ENCODE measurements at places on chromosomes 7 and 10.

- no peak for DNase-seq
Observed at GRCh38 chr10:33706746-33707145, 372.3 kb upstream of the NRP1 start.

DNA sequence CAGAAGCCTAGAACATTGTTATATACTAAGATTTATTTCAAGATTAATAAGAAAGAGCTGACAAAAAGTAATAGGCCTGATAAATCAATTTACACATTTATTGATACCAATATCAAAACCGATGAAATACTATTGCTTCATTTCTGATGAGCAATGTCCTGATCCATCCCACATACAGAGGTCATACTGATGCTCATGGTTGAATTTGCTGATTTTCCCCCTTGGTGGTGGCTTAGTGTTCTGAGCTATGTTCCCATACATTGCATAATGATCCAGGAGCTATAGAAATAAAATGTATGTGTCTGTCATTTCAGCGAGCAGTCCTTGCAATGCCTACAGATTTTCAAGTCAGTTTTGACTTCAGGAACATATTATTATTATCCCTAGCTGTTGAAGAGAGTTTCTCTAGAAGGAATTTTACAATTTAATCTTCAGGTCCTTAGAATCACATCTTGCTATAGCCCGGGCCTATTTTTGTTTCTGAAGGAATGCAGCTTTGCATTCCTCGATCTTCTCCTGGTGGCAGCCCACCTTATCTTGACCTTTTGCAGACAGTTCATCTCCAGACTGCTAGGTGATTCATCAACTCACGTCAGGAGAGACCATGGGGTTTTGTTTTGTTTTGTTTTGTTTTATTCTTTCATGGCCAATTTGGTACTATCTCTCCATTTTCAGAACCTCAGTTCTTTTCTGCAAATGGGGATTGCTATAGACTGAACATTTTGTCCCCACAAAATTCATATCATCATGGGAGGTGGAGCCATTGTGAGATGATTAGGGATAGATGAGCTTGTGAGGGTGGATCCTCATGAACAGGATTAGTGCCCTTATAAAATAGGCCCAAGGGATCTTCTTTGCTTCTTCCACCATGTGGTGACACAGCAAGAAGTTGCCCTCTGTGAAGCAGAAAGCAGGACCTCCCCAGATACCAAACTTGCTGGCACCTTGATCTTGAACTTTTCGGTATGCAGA, 465.6 kb upstream of the IGFBP3 start:
- no peak for DNase-seq

GRCh38 chr10:22259280-22259679, 41.5 kb upstream of the EBLN1 start:
- peak; percentile 40 for DNase-seq

- no peak for DNase-seq
Observed at GRCh38 chr7:140694592-140694991, 1.9 kb upstream of the NDUFB2 start.

DNA sequence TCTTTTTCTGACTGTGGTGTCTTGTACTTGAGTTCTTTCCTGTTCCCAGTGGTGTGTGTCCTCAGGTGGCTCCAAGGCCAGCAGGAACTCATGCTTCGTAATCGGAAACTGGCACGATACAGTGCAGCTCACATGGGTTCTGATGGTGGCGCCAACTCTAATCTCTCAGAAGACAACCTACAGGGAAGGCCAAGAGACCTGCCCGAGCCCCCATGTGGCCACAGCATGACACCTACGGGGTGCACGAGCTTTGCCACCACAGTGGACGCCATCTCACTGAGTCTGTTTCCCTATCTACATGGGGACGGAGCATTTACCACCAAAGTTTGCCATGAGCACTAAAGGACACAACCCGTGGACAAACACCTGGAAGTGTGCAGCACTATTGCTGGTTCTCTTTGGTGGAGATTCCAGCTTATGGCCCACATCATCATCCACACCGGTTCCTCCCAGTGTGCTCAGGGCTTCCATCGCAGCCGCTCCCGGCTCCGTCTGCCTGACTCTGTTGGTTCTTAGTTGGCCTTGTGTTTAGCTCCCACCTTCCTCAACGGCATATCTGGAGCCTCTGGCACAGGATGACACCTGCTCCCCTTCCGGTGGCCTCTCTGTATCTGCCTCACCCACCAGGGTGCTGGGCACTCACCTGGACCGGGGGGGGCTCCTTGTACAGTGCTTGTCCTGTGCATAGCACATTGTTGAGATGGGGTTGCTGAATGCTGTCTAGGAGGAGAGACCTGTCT, 586.6 kb upstream of the MKI67 start:
- DNase-seq: no peak

GRCh38 chr10:43892062-43892770, 243.5 kb upstream of the ZNF32 start:
- DNase-seq: no peak

DNA sequence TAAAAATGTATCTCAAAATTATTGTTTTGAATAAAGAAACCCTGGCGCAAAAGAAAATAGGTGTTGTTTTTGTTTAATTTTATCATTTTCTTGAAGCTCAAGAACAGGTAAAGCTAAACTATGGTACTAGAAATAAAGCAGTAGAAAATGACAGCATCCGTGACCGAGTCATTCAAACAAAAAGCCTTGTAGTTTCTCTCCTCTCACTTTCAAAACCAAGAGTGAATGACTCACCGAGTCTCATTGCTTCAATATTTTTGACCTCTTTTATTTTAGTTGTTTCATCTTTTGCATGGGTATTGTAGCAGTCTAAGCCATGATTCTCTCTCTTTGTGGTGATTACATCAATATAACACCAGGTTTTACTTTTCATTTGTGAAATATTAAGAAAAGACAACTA, 396.5 kb downstream of the POM121L12 start:
- no peak for DNase-seq

DNA sequence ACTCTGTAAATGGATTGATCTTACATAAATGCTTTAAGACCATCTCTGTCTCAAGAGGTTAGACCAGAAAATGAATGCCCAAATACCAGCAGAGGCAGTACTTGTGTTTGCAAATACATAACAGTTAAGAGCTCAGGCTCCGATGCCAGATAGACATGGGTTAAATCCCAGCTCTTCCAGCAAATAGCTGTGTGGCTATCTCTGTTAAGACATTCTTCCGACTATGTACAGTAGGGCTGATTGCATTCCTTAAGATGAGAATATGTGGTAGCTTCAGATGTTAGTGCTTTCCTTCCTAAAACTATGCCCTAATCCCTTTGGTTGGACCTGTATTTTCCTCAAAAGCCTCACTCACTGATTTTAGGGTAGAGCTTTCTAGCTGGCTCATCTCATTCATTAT, 2.2 kb downstream of the IDE start:
- DNase-seq: no peak

DNA sequence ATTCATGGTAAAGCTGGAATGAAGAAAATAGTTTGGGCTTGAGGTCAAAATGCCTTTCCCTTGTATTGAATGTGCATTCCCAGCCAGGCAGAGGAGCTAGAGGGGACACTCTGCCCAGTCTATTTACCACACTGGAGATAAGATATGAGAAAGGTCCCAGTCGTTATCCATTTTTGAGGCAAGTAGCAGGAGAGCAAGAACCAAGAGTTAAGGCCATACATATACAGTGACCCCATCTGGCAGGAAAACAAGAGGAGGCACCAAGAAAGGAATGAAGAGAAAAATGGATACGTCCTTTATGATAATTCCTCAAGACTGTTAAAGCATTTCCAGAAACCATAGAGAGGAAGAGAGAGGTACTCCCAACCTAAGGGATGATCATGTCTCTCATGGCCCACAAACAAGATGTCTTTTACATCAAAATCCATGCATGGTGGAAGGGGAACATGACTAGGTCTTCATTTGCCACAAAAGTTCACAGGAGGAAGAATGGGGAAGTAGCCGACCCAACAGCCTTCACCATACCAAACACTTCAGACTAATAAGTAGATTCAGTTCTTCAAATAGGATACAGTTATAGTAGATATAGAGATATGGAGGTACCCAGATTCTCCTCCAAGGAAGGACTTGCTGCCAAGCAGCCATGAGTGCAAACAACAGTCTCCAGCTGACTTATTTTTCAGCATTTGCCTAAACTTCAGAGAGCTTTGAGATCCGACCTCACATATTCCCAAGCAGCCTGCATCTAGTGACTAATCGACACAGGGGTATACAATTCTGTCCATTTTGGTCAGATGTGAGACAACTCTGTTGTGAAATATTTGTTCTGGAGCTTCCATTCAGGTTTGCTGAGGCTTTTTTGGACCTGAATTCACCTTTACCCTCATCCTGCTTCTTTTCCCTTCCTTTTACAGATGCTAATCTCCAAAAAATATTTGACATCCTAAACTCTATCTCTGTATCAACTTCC, 61.1 kb upstream of the CCDC71L start:
- DNase-seq: no peak

DNA sequence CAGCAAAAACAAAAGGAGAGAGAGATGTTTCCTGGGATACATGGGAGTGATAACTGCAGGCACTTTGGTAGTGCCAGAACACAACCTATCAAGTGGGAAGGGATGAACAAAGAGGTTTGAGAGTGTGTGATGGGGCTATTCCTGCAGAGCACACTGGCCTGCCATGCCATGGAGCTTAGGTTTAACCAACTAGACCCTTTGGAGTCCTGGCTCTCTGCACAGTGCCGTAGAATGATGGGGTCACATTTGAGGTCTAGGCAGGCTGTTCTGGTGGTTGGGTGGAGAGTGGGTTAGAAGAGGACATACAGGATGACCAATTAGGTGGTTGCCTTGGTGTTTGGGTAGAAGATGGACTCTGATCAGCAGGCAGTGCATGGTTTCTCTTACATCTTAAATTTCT, 101.9 kb upstream of the HABP2 start:
- no peak for DNase-seq

- DNase-seq: no peak
Observed at GRCh38 chr10:53619671-53620070, 847.1 kb upstream of the MBL2 start.

GRCh38 chr7:64651203-64651602, 14.7 kb upstream of the ZNF107 start:
- no peak for DNase-seq

DNA sequence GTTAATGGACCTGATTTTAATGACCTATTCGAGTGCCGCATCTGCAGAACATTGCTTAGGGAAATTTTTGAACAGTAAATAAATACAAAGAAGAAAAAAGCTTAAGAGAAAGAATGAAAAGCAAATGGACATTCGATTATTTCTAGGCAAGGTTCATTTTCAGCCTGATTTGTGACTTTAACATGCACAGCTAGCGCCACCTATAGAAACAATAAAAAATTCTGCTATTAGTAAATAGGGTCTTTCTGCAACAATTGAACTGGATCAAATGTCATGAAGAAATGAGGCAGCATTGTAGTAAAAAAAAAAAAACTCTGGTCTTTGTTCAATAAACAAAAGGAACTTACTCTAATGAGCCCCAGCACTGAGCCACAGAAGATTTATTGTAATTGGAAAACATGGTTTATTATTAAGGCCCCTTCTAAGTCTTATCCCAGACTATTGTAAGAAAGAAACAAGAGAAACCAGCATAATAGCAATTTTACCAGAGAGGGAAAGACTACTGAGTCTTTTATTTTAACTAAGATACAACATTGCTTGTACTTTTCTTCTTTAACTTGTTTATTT, 41.4 kb upstream of the GHITM start:
- DNase-seq: no peak

- DNase-seq: no peak
Observed at GRCh38 chr10:49620286-49620810, 6.5 kb downstream of the CHAT start.

- no peak for DNase-seq
Observed at GRCh38 chr7:42231043-42231787, 5.8 kb downstream of the GLI3 start.

GRCh38 chr10:129213256-129213655, 253.8 kb upstream of the MGMT start:
- no peak for DNase-seq

- DNase-seq: no peak
Observed at GRCh38 chr7:80646083-80646865, 7.8 kb downstream of the CD36 start.

DNA sequence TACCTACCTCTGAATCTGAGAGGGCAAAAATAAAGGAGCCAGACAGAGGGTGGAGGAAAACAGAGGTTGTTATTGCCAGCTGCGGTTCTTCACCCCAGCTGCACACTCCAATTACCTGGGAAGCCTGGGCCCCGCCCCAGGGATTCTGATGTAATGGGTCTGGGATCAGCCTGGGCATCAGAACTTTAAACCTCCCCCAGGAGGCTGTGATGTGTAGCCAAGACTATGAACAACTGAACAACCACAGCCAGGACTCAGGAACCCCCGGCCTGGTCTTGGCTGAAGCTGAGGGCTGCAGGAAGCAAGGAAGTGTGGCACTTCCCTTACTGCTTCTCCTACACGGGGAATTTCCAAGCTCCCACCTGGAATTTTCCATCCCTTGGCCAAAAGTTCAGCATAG, 89.3 kb downstream of the HIP1 start:
- no peak for DNase-seq

- peak; percentile 82 for DNase-seq
Observed at GRCh38 chr7:30330134-30331111, 46.0 kb downstream of the ZNRF2 start.

GRCh38 chr10:17548162-17548561, 69.0 kb downstream of the HACD1 start:
- no peak for DNase-seq

DNA sequence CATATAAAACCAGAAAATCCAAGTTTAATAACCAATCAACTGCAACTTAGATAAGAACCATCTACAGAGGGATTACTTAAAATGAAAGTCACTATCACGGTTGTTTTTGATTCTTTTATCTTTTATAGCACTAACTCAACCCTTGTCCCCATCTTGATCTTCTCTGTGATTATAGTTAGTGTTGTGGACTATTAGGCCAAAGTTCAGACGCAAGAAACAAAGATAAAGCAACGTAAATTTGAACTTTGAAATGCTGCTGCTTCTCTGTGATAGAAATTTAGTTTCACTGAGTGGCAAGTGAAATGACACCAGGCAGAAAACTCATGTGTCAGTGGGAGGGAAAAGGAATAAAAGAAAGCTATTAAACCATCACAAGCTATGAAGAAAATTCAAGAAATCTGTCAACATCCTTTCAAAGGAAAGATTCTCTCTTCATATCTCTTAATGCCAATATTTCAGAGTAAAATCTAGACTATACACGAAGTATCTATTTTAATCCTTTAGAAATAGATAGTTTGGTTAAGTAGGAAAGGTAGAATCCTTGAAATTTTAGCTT, 71.8 kb upstream of the MALRD1 start:
- no peak for DNase-seq

DNA sequence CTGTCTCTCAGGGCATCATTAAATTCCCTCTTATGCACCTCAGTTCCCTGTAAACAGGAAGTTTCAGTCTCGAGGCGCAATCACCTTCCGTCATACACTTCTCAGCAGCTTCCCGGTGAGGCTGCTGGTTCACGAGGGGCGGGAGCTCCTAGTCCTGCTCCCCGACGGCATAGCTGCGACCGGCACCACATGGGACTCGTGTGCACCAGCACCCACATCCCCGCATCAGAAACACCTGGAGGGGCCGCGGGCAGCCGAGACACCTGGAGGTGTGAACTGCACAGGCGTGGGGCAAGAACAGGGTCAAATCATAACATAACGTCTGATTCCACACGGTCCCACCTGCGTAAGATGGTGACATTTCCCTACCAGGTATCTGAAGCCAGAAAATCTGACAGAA, 52.7 kb downstream of the DIP2C start:
- DNase-seq: no peak
